ENCODE measurements at places on chromosomes 16 and 17.

DNA sequence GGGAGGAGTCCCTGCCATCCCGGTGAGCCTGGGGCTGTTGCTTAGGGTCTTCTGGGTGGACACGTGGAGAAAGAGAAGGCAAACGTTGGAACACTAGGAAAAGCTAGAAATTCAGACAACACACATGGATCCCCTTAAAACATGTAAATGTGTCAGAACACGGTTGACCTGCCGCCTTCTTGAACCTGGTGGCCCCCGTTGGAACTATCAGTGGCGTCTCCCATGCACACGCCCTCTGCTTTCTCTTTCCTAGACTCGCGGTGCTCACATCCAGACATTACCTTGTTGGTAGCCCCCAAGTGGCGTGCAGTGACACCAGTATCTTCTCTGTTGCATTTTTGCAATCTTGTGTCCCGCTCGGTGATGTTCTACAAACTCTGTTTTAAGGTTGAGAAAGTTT lies 18.6 kb downstream of the CIBAR2 start:
- no peak for DNase-seq

GRCh38 chr16:29819506-29819905 lies 756 bp upstream of the MVP start:
- DNase-seq = no peak

DNA sequence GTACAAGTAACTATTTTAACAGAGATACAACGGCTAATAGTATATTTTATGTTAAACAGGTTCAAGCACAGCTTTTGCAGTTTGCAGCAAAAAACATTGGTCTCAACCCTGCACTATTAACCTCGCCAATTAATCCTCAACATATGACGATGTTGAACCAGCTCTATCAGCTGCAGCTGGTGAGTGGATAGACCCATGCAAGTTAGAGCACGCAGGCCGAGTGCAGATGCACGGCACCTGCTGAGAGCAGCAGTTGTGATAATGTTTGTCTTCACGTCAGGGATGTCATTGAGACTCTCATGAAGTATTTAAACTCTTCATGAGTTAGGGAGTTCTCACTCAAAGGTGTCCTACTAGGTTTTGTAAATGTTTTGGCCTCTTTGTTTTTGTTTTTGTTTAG lies 45.6 kb downstream of the TMC6 start:
- no peak for DNase-seq

DNA sequence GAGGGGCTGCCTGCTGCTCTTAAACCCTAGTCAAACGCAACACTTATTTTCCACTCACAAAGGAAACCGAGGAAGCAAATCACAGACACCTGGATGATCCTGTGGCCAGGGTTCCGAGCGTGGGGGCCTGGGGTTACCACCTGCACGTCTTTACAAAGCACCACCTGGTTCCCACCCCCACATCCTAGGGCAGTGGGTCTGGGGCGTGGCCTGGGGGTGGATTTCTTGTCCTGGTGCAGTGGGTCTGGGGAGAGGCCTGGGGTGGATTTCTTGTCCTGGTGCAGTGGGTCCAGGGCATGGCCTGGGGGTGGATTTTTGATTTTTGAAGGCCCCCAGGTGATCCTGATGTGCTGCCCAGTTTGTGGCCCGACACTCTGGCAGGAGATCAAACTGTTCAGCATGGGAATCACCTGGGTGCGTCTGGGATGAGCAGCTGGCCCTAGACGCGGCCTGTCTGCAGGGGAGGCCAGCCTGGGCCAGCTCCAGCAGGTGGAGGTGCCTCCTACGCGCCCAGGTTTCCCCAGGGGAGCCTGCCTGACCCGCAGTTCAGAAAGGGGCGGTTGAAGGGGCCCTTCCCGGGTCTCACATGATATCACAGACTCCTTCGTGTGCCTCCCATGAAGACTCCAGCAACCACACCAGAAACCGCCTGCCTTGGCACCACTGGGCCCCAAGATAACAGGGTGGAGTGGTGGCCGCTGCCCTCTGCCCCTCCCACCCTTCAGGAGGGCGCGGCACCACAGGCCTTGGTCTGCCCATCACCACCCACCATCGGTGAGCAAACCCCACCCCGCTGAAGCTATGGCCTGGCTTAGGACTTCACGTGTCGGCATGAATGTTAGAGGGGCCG lies 6.3 kb downstream of the HAGH start:
- no peak for DNase-seq

DNA sequence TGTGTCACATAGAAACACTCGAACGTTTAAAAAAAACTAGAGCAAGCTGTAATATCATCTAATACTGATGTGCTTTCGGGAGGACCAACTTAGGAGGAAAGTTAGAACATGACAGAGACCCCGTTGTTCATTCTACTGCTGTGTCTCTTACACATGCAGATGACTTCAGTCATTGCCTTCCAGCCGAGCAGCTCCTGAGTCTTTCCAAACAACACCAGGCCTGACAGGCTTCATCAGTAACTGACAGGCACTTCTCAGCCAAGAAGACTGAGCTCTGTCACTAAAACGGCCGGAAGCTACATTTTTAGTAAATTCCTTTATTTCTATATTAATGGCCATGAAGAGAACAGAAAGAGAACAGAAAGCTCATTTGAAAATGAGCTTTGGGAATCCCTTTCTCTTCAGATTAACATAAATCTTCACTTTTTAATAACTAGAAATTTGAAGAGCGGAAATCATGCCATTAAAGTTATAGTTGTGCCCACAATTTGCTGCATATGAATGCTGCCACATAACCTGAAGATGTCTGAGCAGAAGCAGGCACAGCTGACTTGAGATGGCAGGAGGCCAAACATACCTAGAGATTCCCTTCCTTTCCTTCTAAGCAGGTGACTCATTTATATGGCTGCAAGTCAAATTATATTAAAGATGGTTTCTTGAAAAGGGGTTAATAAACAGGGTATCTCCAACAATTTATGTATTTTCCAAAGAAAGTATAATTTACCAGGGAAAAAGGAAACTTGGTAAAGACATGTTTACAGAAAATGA lies 148.9 kb downstream of the ITFG1 start:
- no peak for DNase-seq

All from NCI-H2081 treated with DMSO at 0.1 percent for 48 hours (cell line).